ENCODE measurements at places on chromosomes 3 and 15.

GRCh38 chr3:129878355-129878754 is 15.2 kb downstream of the TMCC1 start:
- DNase-seq: no peak

DNA sequence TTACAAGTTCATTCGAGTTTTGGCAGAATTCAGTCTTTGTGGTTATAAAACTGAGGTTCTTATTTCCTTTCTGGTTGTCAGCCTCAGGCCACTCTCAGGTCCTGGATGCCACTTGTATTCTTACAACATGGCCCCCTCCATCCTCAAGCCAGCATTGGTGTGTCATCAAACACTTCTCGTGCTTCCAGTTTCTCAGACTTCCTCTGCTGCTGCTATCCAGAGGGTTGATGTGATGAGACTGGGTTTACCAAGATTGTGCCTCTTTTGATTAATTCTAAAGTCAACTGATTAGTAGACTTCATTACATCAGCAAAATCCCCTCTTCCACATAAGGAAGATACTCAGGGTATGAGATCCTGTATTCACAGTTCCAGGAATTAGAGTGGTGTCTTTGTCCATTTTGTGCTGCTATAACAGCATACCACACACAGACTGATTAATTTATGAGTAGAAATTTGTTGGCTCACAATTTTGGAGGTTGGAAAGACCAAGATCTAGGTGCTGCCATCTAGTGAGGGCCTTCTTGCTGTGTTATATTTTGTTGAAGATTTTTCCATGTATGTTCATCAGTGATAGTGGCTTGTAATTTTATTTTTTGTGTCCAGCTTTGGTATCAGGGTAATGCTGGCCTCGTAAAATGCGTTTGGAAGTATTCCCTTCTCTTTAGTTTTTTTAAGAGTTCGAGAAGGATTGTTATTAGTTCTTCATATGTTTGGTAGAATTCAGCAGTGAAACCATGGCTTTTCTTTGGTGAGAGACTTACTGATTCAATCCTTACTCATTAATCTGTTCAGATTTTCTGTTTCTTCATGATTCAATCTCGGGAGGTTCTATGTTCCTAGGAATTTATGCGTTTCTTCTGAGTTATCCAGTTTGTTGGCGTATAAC is 11.1 kb downstream of the LRCH3 start:
- no peak for DNase-seq

GRCh38 chr3:184011937-184012889 is 5.5 kb downstream of the ABCC5 start:
- DNase-seq: no peak

- no peak for DNase-seq
These were observed 63.0 kb downstream of the VPS8 start for GRCh38 chr3:184874709-184875644.

- DNase-seq: no peak
These were observed 122.2 kb upstream of the GMNC start for GRCh38 chr3:190984502-190985244.

GRCh38 chr3:138082992-138083386 is 32.4 kb downstream of the DZIP1L start:
- DNase-seq: no peak

GRCh38 chr3:87332789-87333188 is 56.4 kb upstream of the POU1F1 start:
- no peak for DNase-seq
